ENCODE measurements at places on chromosomes 2 and 18.
A peak's percentile ranks its signal among the peaks of the same experiment; 100 is the strongest.

- no peak for DNase-seq
These were observed 498.9 kb downstream of the STK39 start for GRCh38 chr2:167748536-167748935.

DNA sequence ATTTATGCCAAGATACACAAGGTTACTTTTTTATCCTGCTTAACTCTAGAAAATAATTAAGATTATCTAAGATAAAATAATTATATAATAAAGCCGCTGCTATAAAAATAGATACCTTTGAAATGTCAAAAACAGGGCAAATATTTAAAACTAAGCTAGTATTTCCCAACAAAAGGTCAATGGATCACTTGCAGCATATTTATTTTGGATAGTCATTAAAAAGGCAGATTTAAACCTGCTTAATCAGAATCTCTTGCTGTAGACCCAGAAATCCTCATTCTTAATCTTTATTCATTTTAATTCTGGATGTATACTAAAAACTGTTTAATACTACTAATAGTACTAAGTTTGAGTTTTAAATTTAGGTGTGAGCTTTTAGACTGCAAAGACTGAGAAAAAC is 139.0 kb upstream of the CWC22 start:
- no peak for DNase-seq

GRCh38 chr18:13019301-13019700 is 28.1 kb downstream of the CEP192 start:
- no peak for DNase-seq

GRCh38 chr2:15133461-15133860 is 427.7 kb downstream of the NBAS start:
- no peak for DNase-seq

GRCh38 chr2:203783496-203784203 is 77.2 kb downstream of the CD28 start:
- DNase-seq = peak; percentile 59

- no peak for DNase-seq
These were observed 229.8 kb downstream of the PIK3C3 start for GRCh38 chr18:42184685-42185477.

DNA sequence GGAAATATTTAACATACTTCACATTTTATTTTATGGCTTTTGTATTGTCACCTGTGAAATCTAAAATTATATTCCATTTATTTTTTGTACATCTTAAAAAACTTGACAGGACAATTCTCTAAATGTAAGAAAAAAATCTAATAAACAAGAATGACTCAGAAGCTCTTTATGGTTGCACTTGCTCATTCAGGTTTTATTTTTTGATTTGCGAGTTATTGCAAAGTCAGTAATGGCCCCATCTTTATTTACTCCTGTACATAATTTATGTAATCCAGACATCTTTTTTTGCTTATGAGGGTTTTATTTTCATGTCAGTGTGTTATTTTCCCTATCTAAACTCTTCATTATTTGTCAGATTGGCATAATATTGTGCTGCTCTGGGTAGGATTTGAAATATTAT is 145.1 kb downstream of the MBD5 start:
- DNase-seq = peak; percentile 13

DNA sequence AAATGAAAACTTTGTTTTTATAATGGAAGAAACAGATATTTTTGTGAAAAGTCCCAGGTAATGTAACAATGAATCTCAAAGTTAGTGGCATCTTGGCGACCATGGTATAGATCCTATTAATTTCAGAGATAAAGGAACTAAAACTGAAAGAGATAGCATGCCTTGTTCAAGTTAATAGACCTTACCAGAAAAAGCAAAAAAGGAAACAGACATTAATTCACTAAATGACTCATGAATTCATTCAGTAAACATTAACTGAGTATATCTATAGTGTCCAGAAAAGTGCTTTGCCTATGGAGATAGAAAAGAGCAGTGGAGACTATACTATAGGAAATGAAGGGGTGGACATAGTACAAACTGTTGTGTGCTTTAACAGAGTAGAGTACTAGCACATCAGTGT is 763.3 kb downstream of the TRIB2 start:
- no peak for DNase-seq

GRCh38 chr2:151996243-151997003 is 102.4 kb downstream of the CACNB4 start:
- no peak for DNase-seq

DNA sequence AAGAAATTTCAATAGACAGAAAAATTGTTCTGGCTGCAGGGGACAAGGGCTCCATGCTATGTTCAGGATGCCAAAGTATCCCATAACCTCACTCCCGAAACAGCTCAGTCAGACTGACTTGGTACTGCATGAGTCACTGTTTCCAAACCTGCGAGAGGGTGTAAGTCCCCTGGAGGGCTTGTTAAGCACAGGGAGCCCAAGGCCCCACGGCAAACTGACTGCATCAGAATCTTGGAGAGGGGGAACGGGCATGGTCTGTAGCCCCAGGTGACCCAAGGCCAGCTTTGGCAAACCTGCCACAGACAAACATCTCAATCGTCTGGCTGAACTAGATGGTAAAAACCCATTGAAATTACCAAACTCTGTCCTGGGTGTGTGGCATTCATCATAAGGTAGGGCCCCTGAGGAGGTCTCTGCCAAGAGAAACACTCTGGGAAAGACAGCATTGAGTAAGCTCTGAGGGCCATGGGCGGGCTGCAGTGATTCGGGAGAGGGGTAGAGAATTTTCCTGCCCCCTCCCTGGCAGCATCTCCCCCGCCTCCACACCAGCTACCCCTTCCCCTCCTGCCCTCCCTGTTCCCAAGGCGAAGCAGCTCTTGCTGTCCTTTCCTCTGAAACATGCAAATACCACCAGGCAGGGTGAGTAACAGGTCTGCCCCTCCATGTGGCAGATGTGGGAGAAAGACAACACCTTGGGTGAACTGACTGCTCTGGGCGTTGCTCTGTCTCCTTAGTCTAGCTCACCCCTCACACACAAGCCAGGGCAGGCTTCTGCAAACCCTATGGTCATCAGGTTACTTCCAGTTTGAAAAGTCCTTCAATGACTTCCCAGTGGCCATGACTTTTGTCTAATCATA is 274.7 kb upstream of the SIX2 start:
- DNase-seq = no peak

DNA sequence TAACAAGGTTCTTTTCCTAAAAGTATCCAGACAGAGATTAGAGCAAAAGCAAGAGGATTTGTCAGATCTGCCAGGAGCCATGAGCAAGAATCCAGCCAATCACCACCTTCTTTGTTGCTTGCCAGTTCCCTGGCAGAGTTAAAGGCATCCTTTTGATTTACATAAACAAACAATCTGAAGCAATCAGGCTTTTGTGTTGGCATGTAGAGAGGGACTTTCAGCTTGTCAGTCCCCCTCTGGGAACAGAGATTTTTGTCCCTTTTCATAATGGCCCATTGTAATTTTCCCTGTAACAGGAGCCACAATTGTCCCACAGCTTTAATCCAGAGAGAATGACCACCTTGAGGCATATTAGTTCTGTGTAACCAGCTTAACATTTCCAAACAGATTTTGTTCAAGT is at the start of gene ERMN:
TSS of gene ERMN (minus strand) at position 39 of the 400 bp plus-strand sequence. CDS start 182 bp downstream, outside the sequence.
- no peak for DNase-seq

DNA sequence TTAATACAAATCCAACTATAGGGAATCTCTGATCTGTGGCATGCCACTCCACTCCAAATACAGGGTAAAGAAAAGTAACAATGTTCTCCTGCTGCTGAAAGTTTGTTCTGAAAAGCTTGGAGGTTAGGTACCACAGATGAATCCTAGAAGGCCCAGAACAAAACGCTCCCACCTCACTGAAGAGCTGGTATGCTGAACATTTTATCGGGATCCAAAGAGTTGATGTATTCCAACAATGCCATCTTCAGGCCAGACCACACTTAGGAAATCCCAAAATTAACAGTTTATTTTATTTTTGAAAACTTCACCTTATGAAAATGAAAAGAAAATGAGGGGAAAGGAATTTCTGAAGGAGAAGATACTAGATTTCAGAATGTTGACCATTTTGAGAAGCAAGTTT is 145.1 kb upstream of the CDH19 start:
- DNase-seq = no peak

DNA sequence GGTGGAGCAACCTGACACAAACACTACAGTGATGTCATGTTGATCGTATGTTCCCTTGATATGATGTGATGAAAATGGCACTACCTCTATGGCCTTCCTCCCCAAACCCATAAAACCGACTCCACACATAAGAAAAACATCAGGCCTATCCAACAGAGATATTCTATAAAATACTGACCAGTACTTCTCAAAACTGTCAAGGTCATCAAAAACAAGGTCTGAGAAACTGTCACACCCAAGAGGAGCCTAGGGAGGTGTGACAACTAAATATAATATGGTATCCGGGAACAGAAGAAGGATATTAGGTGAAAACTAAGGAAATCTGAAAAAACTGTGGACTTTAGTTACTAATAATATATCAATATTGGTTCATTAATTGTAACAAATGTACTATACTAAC is 85.9 kb upstream of the FZD5 start:
- DNase-seq = no peak

DNA sequence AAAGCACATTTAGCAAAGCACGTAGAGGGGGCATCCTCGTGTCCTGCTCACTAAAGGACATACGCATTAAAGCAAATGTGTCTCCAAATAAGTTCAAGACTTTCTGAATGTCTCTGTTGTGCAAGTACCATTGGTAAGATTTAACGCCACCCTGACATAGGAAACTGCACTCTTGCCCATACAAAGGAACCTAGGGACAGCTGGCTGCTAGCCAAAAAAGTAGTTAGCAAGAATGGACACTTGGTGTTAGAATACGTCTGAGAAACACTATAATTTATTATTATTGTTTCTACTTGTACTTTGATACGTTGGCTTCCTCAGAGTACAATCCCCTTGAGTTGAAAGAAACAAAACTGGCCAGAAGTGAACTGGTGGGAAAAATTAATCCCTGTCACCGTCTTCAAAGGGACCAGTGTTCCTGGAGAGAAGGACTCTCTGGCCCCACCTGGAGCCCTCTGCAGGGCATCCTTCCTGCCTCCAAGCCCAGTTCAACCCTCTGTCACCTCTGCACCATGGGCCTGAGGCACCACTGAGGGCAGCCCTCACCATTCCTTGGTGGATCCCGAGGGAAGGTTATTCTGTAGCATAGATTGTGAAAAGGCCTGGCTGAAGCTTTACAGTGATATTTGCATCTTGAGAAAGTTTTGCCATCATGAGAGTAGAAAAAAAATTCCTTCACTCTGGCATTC is 51.4 kb upstream of the APCDD1 start:
- no peak for DNase-seq

GRCh38 chr18:40555914-40556313 is 1399.1 kb upstream of the PIK3C3 start:
- DNase-seq = peak; percentile 35

DNA sequence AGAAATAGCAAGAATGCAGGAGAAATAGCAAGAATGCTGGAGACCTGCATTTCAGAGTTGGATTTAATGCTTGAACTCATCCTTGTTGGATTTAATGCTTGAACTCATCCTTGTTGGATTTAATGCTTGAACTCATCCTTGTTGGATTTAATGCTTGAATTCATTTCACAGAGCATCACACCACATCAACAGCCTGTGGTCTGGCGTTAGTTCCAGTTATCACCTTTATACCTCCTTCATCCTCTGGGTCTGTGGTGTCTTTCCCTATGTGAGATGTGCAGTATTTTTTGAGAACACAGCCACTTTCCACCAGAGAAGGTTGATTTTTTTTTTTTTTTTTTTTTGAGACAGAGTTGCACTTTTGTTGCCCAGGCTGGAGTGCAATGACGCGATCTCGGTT is 546.4 kb upstream of the SOX11 start:
- no peak for DNase-seq

- no peak for DNase-seq
These were observed 19.4 kb downstream of the IL1B start for GRCh38 chr2:112817082-112817689.

GRCh38 chr2:145157036-145157675 is 637.2 kb upstream of the ZEB2 start:
- no peak for DNase-seq

DNA sequence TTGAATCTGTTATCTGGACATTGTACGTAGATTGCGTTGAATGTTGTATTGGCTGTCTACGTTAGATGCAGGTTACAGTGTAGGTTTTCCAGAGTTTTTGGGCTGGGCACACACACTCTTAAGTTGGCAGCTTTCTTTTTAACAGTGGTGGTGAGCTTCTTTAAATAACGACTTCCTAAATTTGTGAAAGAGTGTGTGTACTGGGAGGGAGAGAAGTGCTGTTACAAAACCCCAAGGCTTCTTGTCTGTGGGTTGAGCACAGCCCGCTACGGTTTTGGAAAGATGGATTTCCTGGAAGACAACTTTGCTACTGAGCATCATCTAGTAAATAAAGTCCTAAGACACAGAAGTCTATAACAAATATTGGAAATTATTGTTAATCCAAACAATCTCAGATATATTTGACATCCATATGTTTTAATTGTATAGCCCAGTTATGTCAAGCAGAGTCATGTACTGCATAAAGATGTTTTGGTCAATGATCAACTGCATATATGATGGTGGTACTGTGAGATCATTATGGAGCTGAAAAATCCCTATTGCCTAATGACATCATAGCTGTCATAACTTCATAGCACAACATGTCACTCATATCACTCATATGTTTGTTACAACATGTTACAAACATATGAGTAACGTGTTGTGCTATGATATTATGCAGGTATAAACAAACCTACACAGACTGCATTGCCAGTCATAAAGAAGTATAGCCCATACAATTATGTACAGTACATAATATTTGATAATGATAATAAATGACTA is 7.9 kb upstream of the THUMPD2 start:
- no peak for DNase-seq

DNA sequence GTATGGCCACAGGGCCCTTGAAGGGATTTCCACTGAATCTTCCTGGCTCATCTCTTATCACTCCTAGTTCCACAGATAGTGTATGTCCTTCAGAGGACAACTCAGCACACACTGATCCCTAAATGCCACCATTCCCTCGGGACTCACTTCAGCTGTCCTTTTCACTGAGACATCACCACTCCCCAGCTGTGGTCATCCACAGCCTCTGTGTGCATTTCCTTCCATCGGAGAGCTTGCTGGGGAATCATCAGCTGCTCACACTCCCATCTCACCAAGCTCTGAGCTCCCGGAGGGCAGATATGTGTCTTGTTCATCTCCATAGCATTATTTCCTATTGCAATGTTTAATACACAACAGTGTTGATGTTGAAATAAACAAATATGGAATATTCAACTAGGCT is 759.5 kb downstream of the RNF144A start:
- DNase-seq = no peak

DNA sequence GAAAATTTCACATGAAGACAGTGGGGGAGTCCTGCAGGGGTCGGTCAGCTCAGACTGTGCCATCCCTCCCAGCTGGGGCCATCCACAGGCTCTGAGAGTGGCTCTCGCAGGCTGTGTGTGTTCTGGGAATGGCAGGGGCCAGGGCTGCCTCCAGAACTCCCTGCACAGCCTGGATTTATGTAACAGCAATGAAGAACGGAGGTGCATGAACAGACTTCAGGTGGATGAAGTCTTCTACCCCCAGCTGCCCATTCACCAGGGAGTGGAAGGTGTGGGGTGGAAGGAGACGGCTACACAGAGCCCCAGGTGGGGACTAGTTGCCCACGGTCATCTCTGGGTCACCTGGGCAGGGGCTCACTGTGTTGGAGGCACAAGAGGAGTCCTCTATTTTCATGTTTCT is 56.1 kb upstream of the HDAC4 start:
- no peak for DNase-seq
